Stimulated activated CD4-positive, alpha-beta T cell treated with anti-CD3 and anti-CD28 coated beads, TNF-alpha, amount 100 ng/mL, for 48 hours (primary cell): ENCODE measurements at places on chromosomes 4 and X.

GRCh38 chr4:114103908-114104307 is 124.5 kb upstream of the ARSJ start:
- DNase-seq = no peak

- DNase-seq = no peak
These were observed 63.8 kb upstream of the NOCT start for GRCh38 chr4:138951764-138952163.

DNA sequence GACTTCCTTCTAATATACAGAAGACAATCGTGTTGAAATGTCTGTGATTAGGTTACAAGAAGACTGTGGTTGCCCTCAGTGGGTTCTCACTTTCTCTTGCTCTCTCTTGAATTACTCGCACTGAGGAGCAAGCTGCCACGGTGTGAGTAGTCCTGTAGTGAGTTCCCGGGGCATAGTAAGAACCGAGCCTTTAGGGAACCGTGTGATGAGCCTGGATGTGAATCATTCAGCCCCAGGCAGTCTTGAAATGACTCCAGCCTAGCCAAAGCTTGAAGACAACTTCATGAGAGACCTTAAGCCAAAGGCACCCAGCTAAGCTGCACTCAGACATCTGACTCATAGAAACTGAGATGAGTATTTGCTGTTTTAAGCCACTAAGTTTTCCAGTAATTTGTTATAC is 292.7 kb downstream of the SPOCK3 start:
- peak; percentile 3 for DNase-seq

GRCh38 chr4:48315728-48316630 is 25.4 kb upstream of the SLAIN2 start:
- no peak for DNase-seq

DNA sequence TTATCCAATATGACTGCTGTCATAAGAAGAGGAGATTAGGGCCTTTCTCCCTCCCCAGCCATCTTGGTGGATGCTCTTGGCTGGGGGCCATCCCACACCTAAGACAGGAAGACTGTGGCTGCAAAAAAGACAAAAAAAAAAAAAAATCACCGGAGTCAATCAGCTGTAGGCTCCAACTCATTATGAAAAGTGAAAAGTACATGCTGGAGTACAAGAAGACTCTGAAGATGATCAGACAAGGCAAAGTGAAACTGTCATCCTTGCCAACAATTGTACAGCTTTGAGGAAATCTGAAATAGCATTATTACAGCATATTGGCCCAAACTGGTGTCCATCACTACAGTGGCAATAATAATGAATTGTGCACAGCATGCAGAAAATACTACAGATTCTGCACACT is 5.2 kb downstream of the EGFL6 start:
- DNase-seq = no peak

DNA sequence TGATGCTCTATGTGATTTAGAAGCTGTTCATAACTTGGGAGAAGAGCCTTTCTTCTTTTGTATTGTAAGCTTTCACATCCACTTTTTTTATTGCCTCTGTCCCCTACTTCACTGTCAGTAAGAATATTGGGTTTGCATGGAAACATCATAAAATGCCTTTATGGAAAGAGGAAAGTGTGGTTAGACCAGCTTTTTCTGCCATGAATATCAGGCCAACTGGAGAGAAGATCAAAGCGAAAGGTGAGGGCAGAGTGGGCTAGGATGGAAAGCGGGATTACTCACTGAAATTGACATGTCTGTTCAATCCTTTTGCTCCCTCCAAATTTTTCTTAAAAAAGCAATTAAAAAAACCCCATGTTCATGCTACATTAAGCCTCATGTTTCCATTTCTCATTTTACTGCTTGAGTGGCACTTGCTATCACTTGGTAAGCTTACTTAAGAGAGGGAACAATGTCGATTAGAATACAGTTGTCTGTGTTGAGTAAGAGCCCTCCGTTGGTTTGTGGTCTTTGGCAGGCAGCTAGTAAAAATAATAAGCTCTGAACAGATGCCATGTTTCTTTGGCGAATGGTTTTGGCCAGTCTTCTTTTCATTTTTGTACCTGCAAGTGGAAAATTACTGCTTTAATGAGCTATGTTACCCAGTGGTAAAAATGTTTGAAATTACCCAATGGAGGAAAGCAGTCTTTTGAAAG is 35.9 kb downstream of the SUPT20HL1 start:
- no peak for DNase-seq

GRCh38 chrX:42776195-42776594 is 1.8 kb downstream of the PPP1R2C start:
- no peak for DNase-seq

- DNase-seq = no peak
These were observed 160.2 kb upstream of the KLF3 start for GRCh38 chr4:38503689-38504395.

- no peak for DNase-seq
These were observed 124.3 kb downstream of the RAB28 start for GRCh38 chr4:13359809-13360208.

DNA sequence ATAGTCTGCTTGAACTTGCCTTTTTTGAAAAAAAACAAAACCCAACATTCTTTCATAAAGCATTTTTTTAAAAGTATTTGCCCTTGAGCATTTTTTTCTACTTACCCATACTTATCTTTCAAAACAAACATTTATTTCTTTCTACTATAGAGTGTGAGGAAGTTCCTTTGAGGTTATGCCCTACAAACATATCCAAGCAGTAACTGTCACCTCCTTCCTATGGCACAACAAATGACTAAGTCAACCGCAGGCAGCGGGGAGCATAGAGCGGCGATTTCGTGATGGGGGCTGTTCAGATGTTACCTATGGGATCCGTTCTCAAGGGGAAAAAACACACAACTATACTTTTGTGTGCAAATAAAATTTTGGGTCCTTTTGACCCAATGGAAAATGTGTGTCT is 19.4 kb downstream of the SPRY1 start:
- DNase-seq = peak; percentile 36

DNA sequence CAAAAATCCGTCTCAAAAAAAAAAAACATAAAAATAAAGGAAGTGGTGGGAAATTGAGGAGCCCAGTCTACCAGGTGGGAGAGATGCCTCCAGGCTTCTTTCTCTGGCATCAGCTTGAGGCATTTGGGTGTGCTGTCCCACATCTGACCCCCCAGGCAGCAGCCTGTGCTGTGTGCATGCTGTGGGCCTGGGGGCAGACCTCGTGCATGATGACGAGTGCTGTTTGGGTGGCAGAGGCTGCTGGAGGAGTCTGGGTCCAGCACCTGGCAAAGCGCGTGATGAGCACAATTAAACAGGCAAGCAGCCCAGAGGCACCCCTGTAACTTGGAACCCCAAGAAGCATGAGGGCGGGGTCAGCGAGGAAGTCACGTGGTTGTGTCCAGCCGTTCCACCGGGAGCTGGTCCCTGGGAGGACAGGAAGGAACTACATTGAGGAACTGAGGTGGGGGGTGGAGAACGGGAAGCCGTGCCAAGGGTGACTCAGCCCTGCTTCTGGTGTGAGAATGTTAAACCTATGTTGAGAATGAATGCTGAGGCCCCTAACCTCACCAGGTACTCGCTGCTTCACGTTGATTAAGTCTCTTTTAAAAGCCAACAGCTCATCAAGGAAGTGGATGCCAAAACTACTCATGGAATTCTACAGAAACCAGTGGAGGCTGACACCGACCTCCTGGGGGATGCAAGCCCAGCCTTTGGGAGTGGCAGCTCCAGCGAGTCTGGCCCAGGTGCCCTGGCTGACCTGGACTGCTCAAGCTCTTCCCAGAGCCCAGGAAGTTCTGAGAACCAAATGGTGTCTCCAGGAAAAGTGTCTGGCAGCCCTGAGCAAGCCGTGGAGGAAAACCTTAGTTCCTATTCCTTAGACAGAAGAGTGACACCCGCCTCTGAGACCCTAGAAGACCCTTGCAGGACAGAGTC is 6.1 kb downstream of the TACC3 start:
- DNase-seq = no peak

DNA sequence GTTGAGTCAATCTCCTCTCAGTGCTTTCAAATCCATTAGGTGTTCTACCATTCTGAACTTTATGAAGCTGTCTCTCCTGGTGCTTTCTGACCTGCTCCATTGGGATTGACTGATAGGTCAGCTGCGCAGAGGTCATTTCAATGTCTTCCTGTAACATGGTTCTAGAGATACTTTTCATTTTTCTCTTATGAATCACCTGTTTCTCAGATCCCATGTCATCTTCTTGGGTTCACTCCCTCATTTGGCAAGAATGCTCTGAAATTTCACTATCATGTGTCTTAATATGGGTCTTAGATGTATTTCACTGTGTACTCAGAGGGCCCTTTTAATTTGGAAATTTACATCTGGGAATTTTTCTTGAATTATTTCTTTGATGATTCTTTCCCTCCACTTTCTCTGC is 13.8 kb upstream of the PGM2 start:
- DNase-seq = no peak

- no peak for DNase-seq
These were observed 41.4 kb upstream of the USP9X start for GRCh38 chrX:41043674-41044345.

- DNase-seq = peak; percentile 31
These were observed 24.0 kb downstream of the HAND2 start for GRCh38 chr4:173505924-173506518.

DNA sequence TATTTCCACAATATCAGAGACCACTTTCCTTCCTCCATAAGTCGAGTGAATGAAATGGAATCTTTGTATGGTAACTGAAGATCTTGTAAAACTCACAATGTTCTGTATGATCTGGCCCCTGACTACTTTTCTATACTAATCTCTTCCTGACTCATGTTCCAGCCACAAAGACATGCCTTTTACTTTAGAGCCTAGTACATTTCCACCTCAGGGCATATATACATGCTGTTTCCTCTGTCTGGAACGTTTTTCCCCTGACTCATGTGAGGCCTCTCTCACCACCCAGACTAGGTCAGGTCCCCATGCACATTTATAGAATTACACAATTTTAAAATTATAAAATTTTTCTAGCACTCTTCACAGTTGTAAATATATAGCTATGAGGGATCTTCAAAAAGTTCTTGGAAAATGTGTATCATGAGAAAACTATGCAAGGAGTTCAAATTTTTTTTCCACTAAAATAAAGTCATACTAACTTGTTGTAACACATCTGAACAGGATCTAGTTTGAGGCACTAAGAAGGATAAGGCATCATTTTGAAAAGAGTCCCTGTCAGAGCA is 208.8 kb downstream of the SH2D1A start:
- no peak for DNase-seq

- no peak for DNase-seq
These were observed 294.0 kb downstream of the CAMK2D start for GRCh38 chr4:113467581-113467980.

DNA sequence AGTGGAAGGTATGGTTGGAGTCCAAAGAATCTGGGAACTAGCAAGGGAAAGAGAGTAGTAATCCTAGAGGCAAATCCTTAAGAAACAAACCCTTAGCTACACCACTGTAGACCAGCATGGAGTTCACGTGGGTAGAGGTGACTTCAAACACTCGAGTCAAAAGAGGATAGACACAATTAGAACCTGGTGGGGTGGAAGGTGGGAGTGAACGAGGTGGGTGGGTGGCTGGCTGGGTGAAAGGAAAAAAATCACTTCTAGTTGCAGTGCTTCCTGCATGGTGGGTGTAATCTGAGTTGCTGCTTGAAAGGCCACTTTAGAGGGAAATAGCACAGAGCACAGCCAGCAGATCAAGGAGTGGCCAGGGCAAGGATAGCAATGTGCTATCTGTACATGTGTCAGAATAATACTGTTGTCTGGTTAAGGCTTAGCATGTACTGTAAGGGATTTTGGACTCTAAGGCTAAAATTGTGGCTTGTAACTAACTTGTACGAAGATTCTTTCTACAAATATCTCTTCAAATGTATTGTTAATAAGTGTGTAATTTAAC is 356.2 kb downstream of the GRIA2 start:
- no peak for DNase-seq

- DNase-seq = no peak
These were observed 171.5 kb upstream of the FRG1 start for GRCh38 chr4:189769131-189769530.

GRCh38 chrX:50779694-50780093 is 34.3 kb downstream of the SHROOM4 start:
- DNase-seq = no peak

GRCh38 chr4:1713003-1713851 is 1.1 kb upstream of the SLBP start:
- no peak for DNase-seq
